Effector memory CD8-positive, alpha-beta T cell (primary cell): ENCODE measurements at places on chromosomes 7 and 10.

DNA sequence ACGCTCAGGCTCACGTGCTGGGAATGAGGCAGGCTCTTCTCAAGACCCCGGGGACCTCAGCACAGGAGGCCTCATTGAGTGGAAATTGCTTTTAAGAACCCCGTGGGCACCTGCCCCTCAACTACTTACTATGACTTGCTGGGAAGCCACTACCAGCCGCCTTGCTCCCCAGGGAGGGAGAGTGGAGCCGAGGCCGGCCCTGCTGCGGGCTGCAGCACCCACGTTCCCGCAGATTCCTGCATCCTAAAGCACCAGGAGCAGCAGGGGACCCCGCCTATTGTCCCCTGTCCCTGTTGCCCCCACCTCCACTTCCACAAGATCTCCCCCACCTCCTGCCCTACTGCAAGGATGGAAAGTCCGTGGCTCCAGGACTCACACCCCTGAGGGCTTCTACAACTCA lies 541.6 kb upstream of the PFKP start:
- H3K4me1 ChIP-seq, result no peaks in the 10 kb centered on the region
- DNase-seq, result no peak
- H3K27me3 ChIP-seq, result no peaks in the 10 kb centered on the region
- H3K27ac ChIP-seq, result no peak overlapping the region

DNA sequence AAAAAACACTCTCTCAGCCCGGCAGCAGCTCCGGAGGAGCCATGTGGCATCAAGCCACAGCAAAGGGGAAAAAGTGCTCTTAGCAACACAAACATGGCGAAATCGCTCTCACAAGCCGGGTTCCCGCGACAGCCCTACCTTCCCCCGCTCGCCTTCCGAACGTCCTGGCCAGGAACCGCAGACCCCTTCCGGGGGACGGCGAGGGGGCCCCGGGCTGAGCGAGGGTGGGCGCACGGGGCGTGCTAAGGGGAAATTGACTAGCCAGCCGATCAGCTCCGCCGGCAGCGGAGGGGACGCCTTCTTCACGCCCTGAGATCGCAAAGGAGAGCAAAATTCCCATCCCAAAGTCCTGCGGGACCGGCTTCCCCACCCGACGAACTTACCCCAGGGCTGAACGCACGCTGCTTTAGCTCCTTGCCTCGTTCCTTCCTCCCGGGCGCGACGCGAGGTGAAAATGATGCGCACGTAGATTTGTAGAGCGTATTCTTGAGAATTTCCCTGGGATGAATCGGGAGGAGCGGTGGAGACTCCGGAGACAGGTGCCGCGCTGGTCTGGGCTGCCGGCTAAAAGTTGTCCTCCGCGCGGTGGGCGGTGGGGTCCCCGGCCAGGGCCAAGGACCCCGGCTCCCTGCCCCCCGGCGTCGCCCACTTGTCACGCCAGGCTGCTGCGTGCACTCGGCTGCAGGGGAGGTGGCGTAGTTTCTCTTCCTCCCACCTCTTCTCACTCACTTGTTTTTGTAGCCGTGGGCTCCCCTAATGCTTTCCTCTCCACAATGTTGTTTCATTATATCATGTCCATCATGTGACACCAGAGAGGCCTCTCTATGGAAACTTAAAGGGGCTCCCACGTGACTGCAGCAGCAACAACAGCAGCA lies 220.1 kb upstream of the MKLN1 start:
- peaks cover 52% of the 10 kb centered on the region for H3K4me1 ChIP-seq
- peak; percentile 72 for DNase-seq
- H3K27me3 ChIP-seq, result no peaks in the 10 kb centered on the region
- peaks cover 40% of the 10 kb centered on the region for H3K36me3 ChIP-seq
- peak overlapping the region; percentile 97 for H3K4me3 ChIP-seq

DNA sequence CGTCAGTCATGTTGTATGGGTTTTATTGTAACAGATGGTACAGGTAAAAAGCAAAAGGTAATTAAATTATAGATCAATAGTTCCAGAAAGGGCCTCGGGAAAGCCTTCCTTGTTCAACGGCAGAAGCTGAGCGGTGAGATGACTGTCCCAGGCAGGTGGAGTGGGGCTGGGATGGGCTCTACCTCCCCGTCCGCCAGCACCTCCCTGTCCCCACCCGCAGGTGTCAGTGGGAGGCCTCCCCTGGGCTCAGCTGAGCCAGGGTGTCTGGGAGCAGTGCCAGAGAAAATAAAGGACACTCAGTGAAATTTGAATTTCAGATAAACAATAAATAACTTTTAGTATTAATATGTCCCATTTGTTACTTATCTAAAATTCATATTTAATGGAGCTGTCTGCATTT lies 58.9 kb downstream of the CLRN3 start:
- H3K4me3 ChIP-seq, result no peak overlapping the region
- H3K27ac ChIP-seq, result no peak overlapping the region
- DNase-seq, result no peak

DNA sequence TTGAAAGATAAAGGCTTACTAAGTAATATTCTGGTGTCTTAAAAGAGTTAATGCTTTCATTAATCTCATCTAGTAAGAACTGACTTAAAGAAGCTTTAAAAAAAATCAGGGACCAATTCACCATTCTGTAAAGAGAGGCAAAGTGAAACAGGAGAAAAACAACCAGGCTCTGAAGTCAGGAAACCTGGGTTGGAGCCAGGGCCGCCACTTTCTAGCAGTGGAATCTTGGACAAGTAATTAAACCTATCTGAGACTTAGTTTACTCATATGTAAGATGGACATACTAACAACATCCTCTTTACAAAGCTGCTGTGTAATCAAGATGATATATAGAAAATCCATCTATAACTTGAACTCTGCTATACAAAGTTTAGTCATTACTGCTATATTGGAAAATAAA lies 154.1 kb downstream of the RNLS start:
- H3K4me1 ChIP-seq, result peaks cover 3% of the 10 kb centered on the region
- no peak for DNase-seq
- H3K36me3 ChIP-seq, result no peaks in the 10 kb centered on the region
- H3K4me3 ChIP-seq, result no peak overlapping the region
- H3K27me3 ChIP-seq, result no peaks in the 10 kb centered on the region
- no peak overlapping the region for H3K27ac ChIP-seq
